WERI-Rb-1 (cell line): ENCODE measurements at places on chromosomes 7 and 10.

- no peak for DNase-seq
These were observed 78.6 kb downstream of the NRF1 start for GRCh38 chr7:129689995-129690581.

- no peak for DNase-seq
These were observed 10.6 kb upstream of the BPGM start for GRCh38 chr7:134636008-134636449.

GRCh38 chr10:110667620-110668343 lies 23.6 kb downstream of the RBM20 start:
- DNase-seq, result no peak

- DNase-seq, result no peak
These were observed 29.2 kb downstream of the FAM3C start for GRCh38 chr7:121366852-121367431.
